CD4-positive, alpha-beta T cell treated with Interleukin-1 beta for 1 hour (primary cell): ENCODE measurements at places on chromosomes 5 and 9.
A peak's percentile ranks its signal among the peaks of the same experiment; 100 is the strongest.

- DNase-seq: no peak
These were observed 2.8 kb upstream of the RUSC2 start for GRCh38 chr9:35487081-35487480.

DNA sequence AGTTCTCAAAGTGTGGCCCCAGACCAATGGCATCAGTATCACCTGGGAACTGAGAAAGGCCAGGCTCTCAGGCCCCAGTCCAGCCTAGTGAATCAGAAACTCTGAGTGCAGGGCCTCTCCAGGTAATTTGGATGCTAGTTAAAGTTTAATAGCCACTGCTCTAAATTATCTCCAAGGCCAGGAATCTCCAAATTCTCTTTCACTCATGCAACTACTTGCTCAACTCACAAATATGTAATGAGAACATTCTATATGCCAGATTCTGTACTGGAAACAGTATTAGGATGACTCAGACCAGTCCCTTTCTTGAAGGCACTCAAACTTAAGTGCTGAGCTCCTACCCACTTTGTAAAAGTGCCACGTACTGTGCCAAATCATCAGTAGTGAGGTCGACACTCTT, 84.6 kb downstream of the PAPPA start:
- DNase-seq: no peak

- DNase-seq: no peak
These were observed 297.8 kb downstream of the EPB41L4A start for GRCh38 chr5:112121258-112121657.

- DNase-seq: peak; percentile 82
These were observed at the start of gene DNM1 for GRCh38 chr9:128203024-128203706. Gene DNM1 (plus strand): TSS chr9:128203379. CDS start chr9:128203471, 92 bp downstream.

- DNase-seq: no peak
These were observed 1038.8 kb upstream of the ARRDC3 start for GRCh38 chr5:92421942-92422341.

GRCh38 chr9:9942764-9943424, 669.9 kb downstream of the PTPRD start:
- DNase-seq: peak; percentile 28

DNA sequence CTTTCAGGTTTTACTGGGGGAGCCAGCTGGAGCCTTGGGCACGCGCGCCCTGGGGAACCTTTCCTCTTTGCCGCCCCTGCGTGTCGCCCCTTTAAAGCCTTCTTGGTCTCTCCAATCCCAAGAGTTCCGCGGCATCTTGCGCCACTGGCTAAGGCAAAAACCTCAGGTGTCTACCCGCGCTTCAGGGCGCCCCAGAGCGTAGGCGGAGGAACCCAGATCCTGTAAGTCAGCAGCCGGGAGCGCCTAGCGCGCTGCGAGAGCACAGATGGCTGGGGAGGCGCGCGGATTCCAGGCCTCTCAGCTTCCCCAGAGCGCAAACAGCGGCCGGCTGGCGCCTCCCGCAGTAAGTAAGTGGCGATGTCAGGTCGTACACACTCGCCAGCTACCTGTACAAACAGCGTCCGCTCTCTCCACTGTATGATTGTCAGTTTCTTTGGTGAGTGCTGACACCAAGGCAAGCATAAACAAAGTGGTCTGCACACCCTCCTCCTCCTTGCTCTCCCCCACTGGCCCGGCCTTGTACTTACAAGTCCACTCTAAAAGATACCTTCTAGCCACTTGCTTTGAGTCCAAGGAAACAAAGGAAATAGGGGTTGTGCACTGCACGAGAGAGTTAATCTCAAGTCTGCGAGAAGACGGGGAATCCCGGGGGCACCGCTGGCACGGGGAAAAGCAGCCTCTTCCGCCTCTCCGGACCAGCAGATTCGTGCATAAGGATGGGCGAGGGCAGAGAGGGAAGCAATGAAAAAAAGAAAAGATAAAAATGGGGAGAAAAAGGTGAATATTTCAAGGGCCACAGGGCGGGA, 2.9 kb downstream of the HTR1A start:
- DNase-seq: no peak

GRCh38 chr9:30519166-30519565, 1865.3 kb upstream of the ACO1 start:
- no peak for DNase-seq

DNA sequence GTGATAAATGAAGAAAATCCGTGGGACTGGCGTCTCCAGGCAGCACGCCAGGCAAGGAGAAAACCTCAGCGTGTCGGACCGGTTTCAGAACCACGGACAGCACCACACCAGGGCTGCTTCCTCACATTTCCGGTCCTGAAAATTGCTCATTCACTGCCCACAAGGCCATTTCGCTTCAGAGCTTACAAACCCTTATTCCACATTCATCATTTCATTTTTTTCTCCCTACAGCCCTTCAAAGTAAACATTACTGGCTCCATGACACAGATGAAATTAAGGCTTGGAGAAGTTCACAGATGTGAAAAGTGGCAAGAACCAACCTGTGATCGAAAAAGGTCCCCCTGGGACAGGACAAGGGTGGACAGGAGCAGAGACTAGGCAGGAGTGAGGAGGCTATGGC, 1.5 kb upstream of the GPRIN1 start:
- DNase-seq: peak; percentile 57

DNA sequence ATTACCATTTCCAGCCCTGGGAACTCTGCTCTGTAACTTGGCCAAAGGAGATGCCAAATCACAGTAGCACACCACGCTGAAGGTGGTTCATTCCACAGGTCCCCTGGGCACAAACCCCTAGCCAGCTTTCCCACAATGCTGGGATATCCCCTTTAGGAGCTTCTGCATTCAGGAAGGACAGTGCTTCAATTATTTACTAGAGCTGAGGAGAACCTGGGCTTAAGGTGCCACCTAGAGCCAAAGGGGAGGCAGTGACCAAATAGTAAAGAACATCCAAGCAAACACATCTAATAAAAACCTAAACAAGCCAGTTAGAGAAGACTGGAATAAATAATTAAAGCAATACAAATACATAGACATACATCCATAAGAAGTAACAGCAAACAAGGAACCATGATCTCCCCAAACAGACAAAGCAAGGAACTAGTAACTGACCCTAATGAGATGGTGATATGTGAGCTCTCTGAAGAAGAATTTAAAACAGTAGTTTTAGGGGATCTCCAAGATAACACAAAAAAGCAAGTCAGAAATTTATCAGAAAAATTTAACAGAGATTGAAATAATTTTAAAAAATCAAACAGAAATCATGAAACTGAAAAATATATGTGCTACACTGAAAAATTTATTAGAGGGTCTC, 14.6 kb downstream of the KIF4B start:
- DNase-seq: no peak

DNA sequence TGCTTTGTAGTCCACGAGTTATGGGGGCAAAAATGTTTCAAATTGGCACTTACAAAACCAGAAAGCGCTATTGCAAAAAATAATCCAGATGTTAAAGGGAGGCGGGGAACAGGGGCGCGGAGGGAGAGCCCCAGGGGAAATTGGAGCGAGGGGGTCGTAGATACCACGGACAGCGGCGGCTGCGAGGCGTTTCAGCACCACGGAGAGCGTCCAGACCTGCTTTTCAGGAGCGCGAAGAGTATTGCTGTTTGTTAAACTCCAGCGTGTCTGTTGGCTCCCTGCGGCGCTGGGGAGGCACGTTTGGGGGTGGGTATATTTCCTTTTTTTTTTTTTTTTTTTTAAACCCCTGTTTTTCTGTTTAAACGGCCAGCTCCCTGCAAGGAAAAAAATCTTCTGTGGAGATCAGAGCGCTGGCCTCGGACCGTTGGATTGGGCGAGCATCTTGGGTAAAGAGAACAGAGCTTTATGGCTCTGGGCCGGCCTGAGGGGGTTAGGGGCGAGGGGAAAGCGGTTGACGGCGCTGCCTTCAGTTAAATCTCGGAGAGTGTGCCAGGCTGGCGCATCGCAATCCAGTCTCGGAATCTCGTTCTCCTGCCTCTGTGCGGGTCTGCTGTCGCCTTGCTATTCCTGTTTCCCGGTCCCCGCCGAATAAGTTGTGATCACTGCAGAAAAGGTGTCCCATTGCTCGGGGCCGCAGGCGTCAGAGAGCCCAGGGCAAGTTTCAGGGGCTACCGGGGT, at the start of gene GLRA1:
Gene GLRA1 (minus strand): TSS at position 288 of the 738 bp plus-strand sequence. CDS start 302 bp downstream, outside the sequence.
- DNase-seq: no peak

DNA sequence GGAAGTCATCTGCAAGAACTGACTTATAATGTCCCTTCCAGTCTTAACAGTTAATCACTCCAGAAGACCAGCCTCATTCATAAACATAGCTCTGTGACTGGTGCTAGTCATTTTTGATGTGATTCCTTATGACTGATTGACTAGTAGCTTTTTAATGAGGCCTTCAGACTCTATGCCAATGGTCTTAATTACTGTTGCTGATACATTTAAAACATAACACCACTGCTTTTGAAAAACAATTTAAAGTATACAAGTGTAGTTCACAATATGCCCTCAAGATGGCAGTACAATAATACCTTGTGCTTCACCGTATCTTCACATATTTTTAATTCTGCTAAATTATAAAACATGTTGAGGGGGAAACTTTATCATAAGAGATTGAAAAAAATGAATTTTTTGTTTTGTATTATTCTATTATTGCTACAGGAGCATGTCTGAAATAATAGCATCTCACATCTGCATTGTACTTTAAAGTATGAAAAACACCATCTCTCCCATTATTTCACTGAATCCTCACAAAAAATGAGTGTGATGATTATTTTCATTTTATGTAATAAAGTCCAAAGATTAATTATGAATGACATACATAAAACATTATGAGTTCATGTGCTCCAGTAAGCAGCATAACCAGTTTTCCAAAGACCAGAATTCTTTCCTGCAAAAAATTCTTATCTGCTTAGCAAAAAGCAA, 55.2 kb upstream of the SHISAL2B start:
- DNase-seq: peak; percentile 46

DNA sequence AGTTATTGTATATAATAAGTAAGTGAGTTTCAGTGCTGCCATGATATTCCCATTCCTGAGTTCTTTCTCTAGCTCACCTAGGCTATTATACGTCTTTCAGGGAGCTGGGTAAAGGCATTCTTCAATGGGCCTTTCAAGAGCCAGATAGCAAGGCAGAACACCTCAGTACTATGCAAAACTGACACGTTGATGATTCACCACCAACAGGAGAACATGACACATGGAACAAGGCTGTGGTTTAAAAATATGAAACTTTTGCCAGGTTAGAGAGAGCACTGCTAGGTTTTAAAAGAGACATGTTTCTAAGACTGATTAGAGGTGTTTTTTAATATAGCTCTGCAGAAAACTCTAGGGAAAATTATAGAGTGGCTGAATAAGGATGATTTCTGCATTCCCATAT, 95.9 kb downstream of the UGCG start:
- no peak for DNase-seq

- no peak for DNase-seq
These were observed 1942.4 kb upstream of the WWC1 start for GRCh38 chr5:166349046-166349445.

- DNase-seq: no peak
These were observed 15.9 kb downstream of the ANXA1 start for GRCh38 chr9:73167614-73168013.

- DNase-seq: peak; percentile 9
These were observed 26.4 kb downstream of the ZDHHC11B start for GRCh38 chr5:757931-758697.

DNA sequence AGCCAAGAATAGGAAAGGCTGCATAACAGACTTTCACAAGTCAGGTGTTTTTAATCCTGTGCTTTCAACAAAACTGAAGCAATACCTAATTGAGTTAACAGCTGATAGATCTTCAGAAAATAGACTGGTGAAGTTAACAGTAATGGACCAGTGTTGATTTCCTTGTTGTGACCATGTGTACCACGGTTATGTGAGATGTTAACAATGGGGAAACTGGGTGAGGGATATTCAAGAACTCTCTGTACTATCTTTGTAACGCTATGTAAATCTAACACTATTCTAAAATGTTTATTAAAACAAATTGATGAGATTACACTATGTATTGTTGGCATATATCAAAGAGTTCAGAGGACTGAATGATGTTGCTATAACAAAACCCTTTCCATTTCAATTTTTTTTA, 36.9 kb downstream of the MACROH2A1 start:
- DNase-seq: no peak

GRCh38 chr9:110918316-110919049, 119.8 kb downstream of the LPAR1 start:
- no peak for DNase-seq

- peak; percentile 75 for DNase-seq
These were observed 4.3 kb downstream of the LCP2 start for GRCh38 chr5:170293273-170293672.

- DNase-seq: no peak
These were observed 145.4 kb downstream of the SYK start for GRCh38 chr9:90946982-90947381.

- no peak for DNase-seq
These were observed 49.6 kb downstream of the NIPAL4 start for GRCh38 chr5:157509587-157509986.

- no peak for DNase-seq
These were observed 10.5 kb downstream of the ECM2 start for GRCh38 chr9:92525306-92525705.
